Left ventricle myocardium inferior (tissue), 1 donor: ENCODE measurements at places on chromosomes 6 and 20. TPM values are rescaled to one million over a fixed set of nuclear protein-coding genes. Genes with fewer than 3 reads are reported as not detected.
A peak's percentile ranks its signal among the peaks of the same experiment; 100 is the strongest.

Gene IL17F
- not detected for total RNA-seq

DNA sequence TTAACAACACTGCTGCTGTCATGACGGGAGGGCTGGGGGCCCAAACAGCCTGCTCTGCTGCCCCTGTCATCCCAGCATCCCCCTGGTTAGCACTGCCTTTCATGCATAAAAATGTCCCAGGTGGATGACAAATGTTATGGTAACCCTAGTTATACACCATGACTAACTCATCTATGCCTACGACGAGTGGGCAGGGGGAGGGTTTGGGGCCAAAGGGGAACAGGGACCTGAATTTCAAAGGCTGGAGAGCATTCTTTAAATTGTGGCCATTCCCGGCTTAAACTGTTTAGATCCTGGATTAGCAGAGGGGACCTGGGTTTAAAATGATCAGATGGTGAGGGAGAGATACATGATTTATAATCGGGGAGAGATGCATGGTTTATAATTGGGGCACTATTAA is 24.4 kb downstream of the GNAS-AS1 start:
- H3K27ac ChIP-seq, result no peak overlapping the region
- no peak for DNase-seq
- peaks cover 6% of the 10 kb centered on the region for H3K27me3 ChIP-seq
- peaks cover 4% of the 10 kb centered on the region for H3K4me1 ChIP-seq

GRCh38 chr6:37524970-37525318 is 25.3 kb upstream of the CCDC167 start:
- H3K36me3 ChIP-seq, result no peaks in the 10 kb centered on the region
- no peaks in the 10 kb centered on the region for H3K4me1 ChIP-seq

Gene BANF2
- total RNA-seq, result not detected

DNA sequence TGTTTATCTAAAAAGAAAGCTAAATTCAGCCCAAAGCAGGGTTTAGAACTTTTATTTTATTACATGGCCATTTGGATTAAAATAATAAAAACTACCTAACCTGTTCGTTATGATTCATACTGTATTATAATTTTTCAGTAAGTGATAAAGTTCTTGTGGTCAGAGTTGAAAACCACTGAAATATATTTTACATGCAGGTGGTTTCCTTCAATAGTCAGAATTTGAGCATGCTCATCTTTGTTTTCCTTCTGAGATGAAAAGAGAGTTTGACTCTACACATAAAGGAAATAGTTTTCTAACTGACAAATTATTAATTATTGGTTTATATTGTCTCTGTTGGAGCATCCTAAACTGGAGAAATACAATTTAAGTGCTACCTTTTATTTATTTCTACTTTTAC is 114.0 kb upstream of the FKBP1C start:
- H3K27me3 ChIP-seq, result no peaks in the 10 kb centered on the region
- DNase-seq, result no peak
- no peaks in the 10 kb centered on the region for H3K4me1 ChIP-seq
- H3K4me3 ChIP-seq, result no peak overlapping the region
- no peaks in the 10 kb centered on the region for H3K36me3 ChIP-seq

Gene HLA-DQA1
- total RNA-seq, result 5.4 TPM

Gene GCNT2
- total RNA-seq, result 49.0 TPM

Gene RHAG
- total RNA-seq, result 0.44 TPM

Gene SNAP25
- 0.22 TPM for total RNA-seq

- peaks cover 14% of the 10 kb centered on the region for H3K4me1 ChIP-seq
- no peak for DNase-seq
- H3K4me3 ChIP-seq, result no peak overlapping the region
- H3K36me3 ChIP-seq, result no peaks in the 10 kb centered on the region
- no peak overlapping the region for H3K27ac ChIP-seq
- no peaks in the 10 kb centered on the region for H3K27me3 ChIP-seq
Observed at GRCh38 chr6:105896821-105897095, 189.4 kb upstream of the PRDM1 start.

DNA sequence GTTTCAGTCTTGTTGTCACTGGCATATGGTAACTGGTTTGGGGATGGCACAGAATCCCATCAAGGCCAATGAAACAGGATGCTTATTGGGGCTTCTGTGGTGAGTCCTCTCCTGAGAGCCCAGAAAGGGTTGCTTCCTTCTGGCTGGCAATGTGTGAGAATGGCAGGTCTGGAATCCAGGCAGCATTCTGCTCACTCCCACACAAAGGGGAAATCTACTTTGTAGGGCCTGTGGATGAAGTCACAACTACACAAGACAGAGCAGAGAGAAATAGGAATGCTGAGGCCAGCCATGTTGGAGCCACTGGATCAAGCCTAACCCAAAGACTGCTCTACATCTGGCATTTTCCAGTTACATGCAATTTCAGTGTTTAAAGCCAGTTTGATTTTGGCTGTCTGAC is 15.7 kb downstream of the PLAGL2 start:
- H3K4me1 ChIP-seq, result peaks cover 60% of the 10 kb centered on the region
- peaks cover 27% of the 10 kb centered on the region for H3K36me3 ChIP-seq
- H3K27ac ChIP-seq, result peak overlapping the region; percentile 45
- H3K4me3 ChIP-seq, result no peak overlapping the region
- no peak for DNase-seq

Gene PDE7B
- total RNA-seq, result 12.6 TPM
